CD4-positive, alpha-beta T cell treated with Interleukin-12 subunit alpha and Interleukin-12 subunit beta, for 1 hour (primary cell): ENCODE measurements at places on chromosomes 3 and 15.

DNA sequence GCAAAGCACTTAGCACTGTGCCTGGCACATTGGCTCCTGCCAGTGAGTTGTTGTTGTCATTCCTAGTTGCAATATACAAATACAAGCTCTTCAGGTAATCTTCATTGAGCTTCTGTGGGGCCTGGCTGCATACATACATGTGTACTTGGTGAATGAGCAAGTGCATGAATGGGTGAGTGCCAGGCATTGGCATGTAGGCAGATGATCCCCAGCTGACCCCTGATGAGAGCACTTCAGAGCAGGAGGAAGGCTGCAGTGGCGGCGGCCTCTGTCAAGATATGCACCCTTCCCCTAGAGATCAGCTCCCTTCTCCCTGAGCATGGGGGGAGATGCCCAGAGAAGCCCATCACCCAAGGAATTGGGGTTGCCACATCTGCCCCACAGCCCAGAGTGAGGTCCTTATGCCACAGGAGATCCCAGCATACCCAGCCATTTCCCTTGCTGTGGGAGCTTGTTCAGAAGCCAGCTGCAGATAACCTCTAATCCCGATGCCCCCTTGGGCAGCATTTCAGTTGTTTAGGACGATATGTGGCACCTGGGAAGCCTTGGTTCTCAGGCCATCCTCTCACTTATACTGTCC lies 8.8 kb downstream of the CACNA2D3 start:
- DNase-seq, result no peak

DNA sequence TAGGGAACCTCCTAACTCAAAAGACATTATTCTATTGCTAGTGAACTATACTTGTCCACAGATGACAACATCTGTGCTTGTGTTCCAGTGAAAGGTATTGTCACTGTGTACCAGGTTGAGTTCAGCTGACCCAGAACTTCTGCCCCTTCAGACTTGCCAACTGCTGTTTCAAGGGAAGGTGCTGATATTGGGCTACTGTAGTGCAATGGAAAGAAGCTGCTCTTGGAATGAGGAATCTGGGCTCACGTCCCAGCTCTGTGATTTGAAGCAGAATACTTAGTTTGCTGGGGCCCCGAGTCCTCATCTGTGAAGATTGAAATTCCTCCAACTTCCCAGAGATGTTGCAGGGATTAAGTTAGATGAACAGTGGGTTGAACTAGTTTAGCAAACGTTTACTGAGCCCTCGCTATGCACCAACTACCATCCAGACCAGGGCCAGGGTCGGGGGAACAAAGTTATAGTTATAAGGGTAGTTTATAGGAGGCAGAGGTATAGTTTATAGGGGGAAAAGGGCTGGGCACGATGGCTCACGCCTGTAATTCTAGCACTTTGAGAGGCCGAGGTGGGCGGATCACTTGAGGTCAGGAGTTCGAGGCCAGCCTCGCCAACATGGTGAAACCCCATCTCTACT lies 15.9 kb upstream of the UMPS start:
- DNase-seq, result no peak

- no peak for DNase-seq
Measured at GRCh38 chr3:61803983-61804382, 242.6 kb downstream of the PTPRG start.

DNA sequence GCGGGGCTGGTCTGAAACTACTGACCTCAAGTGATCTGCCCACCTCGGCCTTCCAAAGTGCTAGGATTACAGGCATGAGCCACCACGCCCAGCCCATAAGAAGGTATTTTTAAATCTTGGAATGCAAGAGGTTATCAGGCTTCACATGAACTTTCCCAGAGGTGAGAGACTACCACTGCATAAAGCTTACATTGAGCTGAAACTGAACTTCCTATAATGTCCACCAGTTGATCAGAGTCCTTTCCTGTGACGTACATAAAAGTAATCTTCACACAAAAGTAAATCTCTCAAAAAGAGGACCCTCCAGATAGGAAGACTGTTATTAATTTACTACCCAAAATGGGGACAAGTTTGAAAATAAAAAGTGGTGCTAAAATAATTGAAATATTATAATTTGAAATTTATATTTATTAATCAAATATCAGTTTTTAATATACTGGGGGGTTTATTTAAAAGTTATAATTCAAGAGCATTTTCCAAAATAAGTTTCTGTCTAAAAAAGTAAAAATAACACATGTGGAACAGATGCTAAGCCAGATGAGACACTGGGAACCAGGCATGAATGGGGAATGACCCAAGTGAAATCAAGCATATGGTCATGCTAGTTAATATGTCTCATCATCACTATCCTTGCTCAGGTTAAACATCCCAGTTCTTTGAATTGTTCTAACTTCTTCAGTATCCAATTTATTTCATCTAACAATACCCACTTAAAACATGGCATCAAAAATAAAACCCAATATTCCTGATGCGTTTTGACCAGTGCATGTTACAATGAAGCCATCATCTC lies 269.9 kb upstream of the UBE2E2 start:
- DNase-seq, result no peak

DNA sequence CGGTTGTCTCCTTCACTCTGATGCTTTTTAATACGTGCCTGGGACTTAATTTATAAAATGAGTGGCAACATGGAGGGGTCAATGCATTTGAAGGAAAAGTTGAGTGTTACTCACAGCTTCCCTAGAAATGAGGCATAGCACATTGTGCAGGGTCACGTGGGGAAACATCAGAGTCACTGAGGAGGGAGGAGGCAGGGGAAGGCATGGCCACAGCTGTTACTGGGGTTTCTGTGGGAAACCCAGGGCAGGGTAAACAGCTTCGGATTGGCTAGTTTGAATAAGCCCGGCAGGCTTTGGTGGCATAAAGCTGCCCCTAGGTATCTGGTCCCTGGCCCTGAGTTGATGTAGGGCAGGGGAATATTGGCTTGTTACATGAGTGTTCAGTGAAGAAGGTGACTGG lies 98.9 kb upstream of the ST8SIA2 start:
- no peak for DNase-seq
